ENCODE measurements at places on chromosomes 5 and 9.

DNA sequence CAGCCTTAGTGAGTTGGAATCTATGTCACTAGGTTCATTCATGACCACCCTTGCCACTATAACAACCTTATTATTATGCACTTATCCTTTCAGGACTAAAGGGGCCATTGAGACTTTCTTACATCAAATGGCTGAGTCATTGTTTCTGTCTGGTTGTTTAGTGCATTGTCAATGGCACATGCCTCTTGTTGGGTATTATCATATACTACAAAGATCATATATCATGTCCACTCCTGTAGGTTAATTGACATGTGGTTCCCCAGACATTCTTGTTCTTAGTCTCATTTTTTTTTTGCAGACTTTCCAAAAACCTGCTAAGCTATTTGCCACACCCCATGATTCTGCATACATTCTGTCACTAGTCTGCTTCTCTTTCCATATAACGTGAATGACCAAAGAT, 66.7 kb upstream of the PRDM9 start:
- no peak for DNase-seq

DNA sequence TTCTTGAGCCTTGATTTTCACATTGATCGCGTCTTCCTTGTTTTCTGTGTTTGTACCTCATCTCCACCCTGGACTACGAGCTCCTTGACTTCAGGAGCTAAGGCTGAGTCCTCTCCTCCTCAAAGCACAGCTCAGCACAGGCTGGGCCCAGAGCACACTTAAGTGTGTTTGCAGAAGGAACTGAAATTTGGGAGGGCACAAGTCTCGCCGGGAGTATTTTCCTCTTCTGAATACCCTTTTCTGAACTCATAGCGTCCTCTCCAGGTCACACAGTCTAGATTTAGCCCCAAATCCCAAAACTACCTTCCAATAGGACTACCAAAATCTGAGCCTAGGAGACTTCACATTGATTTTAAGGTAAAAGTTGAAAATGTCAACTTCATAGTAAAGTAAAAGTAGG, 41.6 kb downstream of the TSTD2 start:
- no peak for DNase-seq

GRCh38 chr5:175206669-175207068, 237.3 kb downstream of the DRD1 start:
- no peak for DNase-seq

- no peak for DNase-seq
These were observed 27.3 kb upstream of the FANCC start for GRCh38 chr9:95344735-95345325.

DNA sequence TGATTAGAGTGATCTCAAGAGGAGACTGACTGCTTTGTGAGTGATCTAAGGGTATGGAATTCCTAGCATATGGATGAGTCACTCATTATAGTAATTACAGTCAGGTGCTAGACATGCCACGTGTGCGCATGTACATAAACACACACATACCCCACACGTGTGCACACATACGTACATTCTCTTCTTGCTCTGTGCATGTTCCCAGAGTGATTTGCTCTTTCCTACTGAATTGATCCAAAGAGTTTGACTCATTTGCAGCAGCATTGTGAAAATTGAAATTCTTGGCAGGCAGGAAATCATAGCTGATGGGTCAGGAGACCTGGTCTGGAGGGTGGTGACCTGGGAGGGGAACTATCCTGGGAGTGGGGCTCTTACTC, 63.8 kb downstream of the ANGPTL2 start:
- no peak for DNase-seq
